ENCODE measurements at places on chromosomes 3 and 15. TPM values are rescaled to one million over a fixed set of nuclear protein-coding genes. Genes with fewer than 3 reads are reported as not detected.

KBTBD12 gene
- total RNA-seq: not detected

TMOD2 gene
- 5.2 TPM for total RNA-seq

PLSCR5 gene
- not detected for total RNA-seq

POTEB2 gene
- total RNA-seq: not detected

MUSTN1 gene
- total RNA-seq: not detected

APH1B gene
- 12.1 TPM for total RNA-seq

KLF15 gene
- 0.69 TPM for total RNA-seq

TRNT1 gene
- 19.9 TPM for total RNA-seq

C3orf49 gene
- total RNA-seq: not detected

RARRES1 gene
- 174 TPM for total RNA-seq

ACKR4 gene
- 4.7 TPM for total RNA-seq

DUOXA1 gene
- total RNA-seq: under 0.01 TPM

FNDC3B gene
- total RNA-seq: 64.4 TPM

A4GNT gene
- not detected for total RNA-seq

MCTP2 gene
- 4.1 TPM for total RNA-seq

FOXB1 gene
- total RNA-seq: not detected

RTP1 gene
- not detected for total RNA-seq

PLIN1 gene
- total RNA-seq: not detected

ADGRG7 gene
- not detected for total RNA-seq

GRK7 gene
- not detected for total RNA-seq

SLC2A2 gene
- not detected for total RNA-seq

TMEM158 gene
- 19.7 TPM for total RNA-seq

CD200 gene
- total RNA-seq: under 0.01 TPM

Measured in bronchial smooth muscle cell (primary cell).